ENCODE measurements at places on chromosomes 6 and 20. TPM values are rescaled to one million over a fixed set of nuclear protein-coding genes. Genes with fewer than 3 reads are reported as not detected.

GSS gene
- polyA plus RNA-seq = 52.9 TPM

C20orf204 gene
- polyA plus RNA-seq = not detected

PHF20 gene
- 78.2 TPM for polyA plus RNA-seq

PXMP4 gene
- polyA plus RNA-seq = 5.5 TPM

PTGIS gene
- polyA plus RNA-seq = not detected

DNA sequence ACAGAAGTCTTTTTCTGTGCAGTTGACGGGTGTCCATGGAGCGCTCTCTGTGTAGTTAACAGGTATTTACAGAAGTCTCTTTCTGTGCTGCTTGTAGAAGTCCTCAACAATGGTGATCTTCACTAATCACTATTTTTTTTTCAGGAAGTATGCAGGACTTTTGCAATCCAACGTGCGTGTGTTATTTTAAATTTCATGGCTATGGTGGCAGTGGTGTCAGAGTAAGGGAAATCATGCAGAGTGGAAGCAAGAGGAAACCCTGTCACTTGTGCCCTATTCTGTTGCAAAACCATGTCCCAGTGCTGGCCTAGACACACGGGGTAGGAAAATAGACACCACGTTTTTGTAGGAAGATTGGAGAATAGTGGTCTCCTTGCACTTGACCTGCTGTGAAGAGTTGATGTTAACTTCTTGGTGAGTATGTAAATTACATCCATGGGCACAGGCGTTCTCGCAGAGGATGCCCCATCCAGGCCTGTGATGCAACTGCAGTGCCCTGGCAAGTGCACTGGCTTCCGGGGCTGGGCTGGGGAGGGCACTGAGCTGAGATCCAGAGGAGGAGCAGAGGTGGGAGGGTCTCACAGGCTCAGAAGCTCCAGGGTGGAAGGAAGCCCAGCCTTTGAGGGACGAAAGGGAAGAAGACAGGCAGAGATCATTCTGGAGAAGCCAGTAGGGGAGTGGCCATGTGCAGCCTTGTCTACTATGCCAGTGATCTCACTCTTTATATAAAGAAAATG is 146.5 kb downstream of the SYCP2 start:
- DNase-seq = no peak
- peaks cover 27% of the 10 kb centered on the region for H3K4me1 ChIP-seq
- H3K27me3 ChIP-seq = no peaks in the 10 kb centered on the region
- no peak overlapping the region for H3K27ac ChIP-seq
- H3K4me3 ChIP-seq = no peak overlapping the region

DNA sequence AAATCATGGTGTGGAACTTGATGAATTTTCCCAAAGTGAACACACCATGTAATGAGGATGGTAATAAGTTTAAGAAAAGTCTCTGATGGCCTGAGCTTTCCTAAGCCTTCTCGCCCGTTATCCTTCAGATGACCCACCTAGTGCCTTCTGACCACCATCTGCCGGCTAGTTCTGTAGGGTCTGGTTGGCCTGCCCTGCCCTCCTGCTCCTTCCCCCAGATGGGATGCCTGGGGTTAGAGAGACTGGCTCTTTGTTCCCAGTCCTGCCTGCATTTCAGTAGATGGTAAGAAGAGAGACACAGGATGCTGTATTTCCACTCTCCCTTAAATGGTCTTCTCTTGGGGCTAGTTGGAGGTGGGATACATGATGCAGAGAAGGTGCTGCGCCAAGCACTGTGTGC is 43.0 kb downstream of the TIAM2 start:
- no peaks in the 10 kb centered on the region for H3K27me3 ChIP-seq
- H3K4me1 ChIP-seq = no peaks in the 10 kb centered on the region
- no peak overlapping the region for H3K27ac ChIP-seq

DNA sequence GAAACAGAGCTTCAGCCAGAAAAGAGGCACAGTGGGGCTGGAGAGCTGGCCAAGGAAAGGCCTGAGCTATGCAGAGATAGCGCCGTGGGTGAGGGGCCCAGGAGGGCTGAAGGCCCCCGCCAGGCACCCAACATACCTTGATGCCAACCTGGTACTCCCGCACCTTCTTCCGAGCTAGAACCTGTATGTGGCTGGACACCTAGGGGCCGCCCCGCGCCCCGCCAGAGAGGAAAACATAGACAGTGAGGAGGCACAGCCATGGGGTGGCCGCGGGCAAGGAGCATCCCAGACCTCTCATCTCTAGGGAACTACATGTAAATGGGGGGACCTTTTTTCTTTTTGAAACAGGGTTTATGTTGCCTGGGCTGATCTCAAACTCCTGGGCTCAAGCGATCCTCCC is 12.0 kb downstream of the RPL10A start:
- H3K36me3 ChIP-seq = no peaks in the 10 kb centered on the region
- DNase-seq = no peak
- no peak overlapping the region for H3K27ac ChIP-seq

DNA sequence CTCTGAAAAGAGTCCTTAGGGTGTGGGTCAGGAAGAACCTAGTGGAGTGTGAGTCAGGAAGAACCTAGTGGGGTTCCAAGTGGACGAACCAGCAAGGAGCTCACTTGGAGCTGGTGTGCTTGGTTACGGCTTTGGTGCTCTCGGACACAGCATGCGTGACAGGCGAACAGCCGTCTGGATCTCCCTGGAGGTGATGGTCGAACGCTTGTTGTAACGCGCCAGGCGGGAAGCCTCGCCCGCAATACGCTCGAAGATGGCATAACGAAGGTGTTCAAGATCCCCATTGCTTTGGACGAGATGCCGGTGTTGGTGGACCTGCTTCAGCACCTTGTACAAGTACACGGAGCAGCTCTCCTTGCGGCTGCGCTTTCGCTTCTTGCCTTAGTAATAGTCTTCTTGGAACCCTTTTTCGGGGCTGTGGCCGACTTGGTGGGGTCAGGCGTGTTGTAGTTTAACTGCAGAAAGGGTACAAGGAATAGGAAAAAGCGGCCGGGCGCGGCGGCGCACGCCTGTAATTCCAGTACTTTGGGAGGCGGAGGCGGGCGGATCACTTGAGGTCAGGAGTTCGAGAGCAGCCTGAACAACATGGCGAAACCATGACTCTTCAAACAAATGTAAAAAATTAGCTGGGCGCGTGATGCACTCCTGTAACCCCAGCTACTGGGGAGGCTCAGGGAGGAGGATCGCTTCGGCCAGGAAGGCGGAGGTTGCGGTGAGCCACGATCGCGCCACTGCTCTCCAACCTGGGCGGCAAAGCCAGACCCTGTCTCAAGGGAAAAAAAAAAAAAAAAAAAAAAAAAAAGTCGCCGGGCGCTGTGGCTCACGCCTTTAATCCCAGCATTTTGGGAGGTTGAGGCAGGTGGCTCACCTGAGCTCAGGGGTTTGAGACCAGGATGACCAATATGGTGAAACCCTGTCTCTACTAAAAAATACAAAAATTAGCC is 48.0 kb downstream of the OR2B2 start:
- peaks cover 35% of the 10 kb centered on the region for H3K4me1 ChIP-seq
- no peaks in the 10 kb centered on the region for H3K27me3 ChIP-seq
- DNase-seq = peak; percentile 41
- no peaks in the 10 kb centered on the region for H3K36me3 ChIP-seq
- peak overlapping the region; percentile 78 for H3K4me3 ChIP-seq

DNA sequence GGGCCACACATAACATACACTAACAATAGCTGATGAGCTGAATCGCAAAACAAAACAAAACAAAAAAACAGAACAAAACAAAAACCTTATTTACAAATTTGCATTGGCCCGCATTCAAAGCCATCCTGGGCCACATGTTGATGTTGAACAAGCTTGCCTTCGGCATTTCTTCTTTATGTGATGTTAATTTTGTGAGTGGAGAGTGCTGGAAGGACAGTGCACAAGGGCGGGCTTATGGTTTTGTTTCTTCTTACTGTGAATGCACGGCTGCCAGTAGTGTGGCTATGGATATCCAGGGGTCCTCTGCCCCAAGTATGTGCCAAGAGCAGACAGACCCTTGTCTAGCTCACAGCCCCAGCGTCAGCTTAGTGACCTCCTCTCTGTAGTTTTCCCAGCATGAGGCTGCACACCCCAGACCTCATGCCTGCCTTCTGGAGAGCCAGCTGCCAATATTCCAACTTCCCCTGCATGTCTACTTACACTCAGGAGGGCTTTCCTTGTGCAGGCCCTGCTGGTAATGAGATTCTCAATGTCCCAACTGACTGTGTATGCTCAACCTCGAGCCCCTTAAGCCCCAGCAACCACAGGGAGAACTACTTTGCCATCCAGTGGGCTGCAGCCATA is 24.9 kb downstream of the ZNF292 start:
- no peaks in the 10 kb centered on the region for H3K27me3 ChIP-seq
- no peak overlapping the region for H3K4me3 ChIP-seq
- peaks cover 26% of the 10 kb centered on the region for H3K36me3 ChIP-seq
- peaks cover 4% of the 10 kb centered on the region for H3K4me1 ChIP-seq
- H3K27ac ChIP-seq = no peak overlapping the region

DNA sequence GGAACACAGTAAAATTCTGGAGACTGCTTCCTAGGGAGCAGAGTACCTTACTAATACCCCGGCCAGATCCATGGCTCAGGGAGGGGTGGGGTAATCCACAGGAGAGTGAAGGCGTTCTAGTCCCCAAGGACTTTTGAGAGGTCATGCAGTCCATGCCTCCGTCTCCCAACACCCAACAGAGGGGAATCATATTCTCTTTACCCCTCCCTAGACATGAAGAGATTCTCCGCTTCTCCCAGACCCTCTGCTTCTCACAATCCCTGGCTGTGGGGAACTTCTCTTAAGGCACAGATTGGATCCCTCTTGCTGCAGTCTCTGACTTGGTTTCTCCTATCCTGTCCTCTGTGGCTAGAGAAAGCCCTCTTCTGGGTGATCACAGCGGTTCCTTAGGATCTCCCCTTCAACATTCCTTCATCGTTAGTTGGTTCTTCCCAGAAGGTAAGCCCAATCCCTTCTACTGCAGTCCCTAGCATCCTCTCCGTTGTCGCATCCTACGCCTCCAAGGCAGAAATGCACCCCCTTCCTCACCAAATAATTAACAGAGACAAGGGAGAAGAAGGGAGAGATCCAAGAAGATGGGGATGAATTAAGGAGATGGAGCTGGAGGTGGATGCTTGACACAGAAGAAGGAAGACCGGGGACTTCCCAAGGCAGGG is 562 bp downstream of the GGT7 start:
- no peak overlapping the region for H3K27ac ChIP-seq
- no peak for DNase-seq
- peaks cover 46% of the 10 kb centered on the region for H3K4me1 ChIP-seq
- no peaks in the 10 kb centered on the region for H3K36me3 ChIP-seq

DNA sequence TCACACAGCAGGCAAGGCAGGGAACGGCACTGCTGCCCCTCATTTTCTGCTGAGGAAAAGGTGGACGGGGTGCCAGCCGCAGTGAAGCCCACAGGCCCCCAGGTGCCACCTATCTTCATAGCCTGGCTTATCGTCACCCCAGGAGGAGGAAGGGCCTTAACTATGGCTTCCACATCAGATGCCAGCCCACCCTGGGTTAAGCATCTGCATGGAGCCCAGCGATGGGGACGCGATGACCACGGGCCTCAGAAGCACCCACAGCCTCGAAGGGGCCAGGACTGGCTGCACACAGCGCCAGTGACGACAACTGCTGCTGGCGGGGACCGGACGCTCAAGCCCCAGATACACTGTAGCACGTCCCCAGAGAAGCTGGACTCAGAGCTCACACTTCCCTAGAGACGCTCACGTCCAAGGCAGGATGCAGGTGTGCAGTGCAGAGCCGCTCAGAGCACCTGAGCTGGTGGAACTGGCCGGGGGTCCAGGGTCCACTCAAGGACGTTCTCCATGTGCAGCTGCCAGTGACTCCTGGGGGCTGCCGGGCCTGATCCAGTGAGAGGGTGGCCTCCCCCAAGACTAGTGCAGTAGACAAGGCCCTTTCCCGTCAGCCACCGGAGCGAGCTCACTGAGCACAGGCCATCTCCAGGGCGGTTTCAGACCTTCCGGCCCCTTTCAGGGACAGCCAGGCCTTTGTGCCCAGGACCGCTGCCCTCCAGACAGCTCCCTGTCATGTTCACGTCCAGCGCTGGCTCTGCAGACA is 83.0 kb downstream of the YTHDF1 start:
- no peaks in the 10 kb centered on the region for H3K4me1 ChIP-seq
- DNase-seq = no peak
- no peaks in the 10 kb centered on the region for H3K36me3 ChIP-seq
- H3K27me3 ChIP-seq = no peaks in the 10 kb centered on the region
- no peak overlapping the region for H3K27ac ChIP-seq
- no peak overlapping the region for H3K4me3 ChIP-seq

DNA sequence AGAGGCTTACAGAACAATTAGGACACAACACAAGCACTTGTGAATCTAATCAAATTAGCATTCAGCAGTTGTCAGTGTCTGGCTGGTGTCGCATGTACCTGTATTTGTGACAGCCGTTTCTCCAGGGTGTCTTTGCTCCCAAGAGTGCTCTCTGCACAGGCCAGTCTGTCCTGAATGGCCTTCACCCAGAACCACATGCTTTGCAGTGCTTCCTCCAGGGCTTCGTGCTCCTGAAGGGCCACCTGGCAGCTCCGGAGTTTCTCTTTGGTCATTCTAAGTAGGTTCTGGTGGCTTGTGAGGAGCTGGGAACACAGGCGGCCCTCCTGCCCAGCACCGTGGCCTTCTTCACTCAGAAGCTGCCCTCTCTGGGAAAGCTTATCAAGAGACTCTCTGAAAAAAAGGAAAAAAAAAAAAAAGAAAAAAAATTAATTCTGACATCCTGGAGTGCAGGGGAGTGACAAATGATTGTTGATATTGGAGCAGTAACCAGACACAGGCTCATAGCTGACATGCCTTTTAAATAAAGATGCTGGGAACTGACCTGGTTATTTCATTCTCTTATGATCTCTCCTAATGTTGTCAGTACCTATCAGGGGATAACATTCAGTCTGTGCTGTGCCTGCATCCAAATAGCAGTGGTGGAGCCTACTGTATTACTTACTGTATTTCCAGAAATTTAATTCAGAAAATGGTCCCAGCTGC is 245.8 kb downstream of the SYNE1 start:
- H3K36me3 ChIP-seq = no peaks in the 10 kb centered on the region
- no peak overlapping the region for H3K27ac ChIP-seq
- H3K4me1 ChIP-seq = no peaks in the 10 kb centered on the region

GRCh38 chr20:6530254-6530653 is 237.2 kb upstream of the BMP2 start:
- H3K27ac ChIP-seq = no peak overlapping the region
- no peaks in the 10 kb centered on the region for H3K4me1 ChIP-seq
- H3K4me3 ChIP-seq = no peak overlapping the region
- no peaks in the 10 kb centered on the region for H3K36me3 ChIP-seq
- no peaks in the 10 kb centered on the region for H3K27me3 ChIP-seq

GRCh38 chr20:46545077-46545826 is 5.2 kb downstream of the OCSTAMP start:
- peaks cover 20% of the 10 kb centered on the region for H3K4me1 ChIP-seq
- peak overlapping the region; percentile 26 for H3K27ac ChIP-seq
- peaks cover 44% of the 10 kb centered on the region for H3K27me3 ChIP-seq
- H3K36me3 ChIP-seq = no peaks in the 10 kb centered on the region
- peak; percentile 91 for DNase-seq

- no peaks in the 10 kb centered on the region for H3K36me3 ChIP-seq
- H3K4me1 ChIP-seq = no peaks in the 10 kb centered on the region
- H3K27me3 ChIP-seq = no peaks in the 10 kb centered on the region
- DNase-seq = no peak
These were observed 64.7 kb upstream of the RPS6KA2 start for GRCh38 chr6:166691746-166692145.

GRCh38 chr6:113194090-113194489 is 663.1 kb upstream of the MARCKS start:
- no peaks in the 10 kb centered on the region for H3K36me3 ChIP-seq
- no peak overlapping the region for H3K27ac ChIP-seq
- no peak overlapping the region for H3K4me3 ChIP-seq
- H3K27me3 ChIP-seq = no peaks in the 10 kb centered on the region
- DNase-seq = no peak
- H3K4me1 ChIP-seq = no peaks in the 10 kb centered on the region

- peaks cover 19% of the 10 kb centered on the region for H3K27me3 ChIP-seq
- H3K4me3 ChIP-seq = no peak overlapping the region
- DNase-seq = no peak
- H3K36me3 ChIP-seq = no peaks in the 10 kb centered on the region
- peaks cover 7% of the 10 kb centered on the region for H3K4me1 ChIP-seq
- H3K27ac ChIP-seq = no peak overlapping the region
These were observed 31.8 kb upstream of the CCDC167 start for GRCh38 chr6:37531437-37532036.
